ENCODE measurements at places on chromosomes 3 and 15. TPM values are rescaled to one million over a fixed set of nuclear protein-coding genes. Genes with fewer than 3 reads are reported as not detected.

DNA sequence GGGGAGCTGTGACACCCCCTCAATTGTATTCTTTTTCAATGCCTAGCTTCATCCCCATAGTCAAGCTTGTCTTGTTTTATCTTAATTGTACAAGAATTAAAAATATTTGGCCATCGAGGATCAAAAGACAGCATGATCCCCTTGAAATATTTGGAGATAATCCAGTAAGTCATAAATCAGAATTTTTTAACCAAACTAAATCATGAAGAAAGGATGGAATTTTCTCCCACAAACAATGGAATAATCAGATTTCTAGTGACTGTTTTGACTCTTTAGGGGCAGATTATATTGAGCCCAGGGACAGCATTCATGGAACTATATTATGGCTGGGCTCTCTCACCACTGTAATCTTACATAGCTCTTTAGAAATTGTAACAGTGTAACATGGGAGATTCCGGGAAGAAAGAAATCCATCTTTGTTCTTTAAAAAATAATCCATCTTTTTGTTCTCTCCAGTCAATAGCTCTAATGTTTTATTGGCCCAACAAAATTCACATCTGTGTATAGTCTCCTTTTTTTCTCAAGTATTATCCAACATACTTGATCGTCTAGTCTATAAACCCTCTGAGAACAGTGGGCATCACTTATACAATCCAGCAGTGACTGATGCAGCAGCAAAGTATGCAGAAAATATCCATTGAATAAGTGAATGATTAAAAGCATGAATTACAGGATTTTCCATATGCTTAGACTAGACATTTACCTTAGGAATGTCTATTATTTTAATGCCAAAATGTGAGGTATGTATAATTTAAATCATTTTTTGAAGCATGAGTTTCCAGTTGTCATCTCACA, 277.0 kb upstream of the PLSCR5 start:
- no peaks in the 10 kb centered on the region for H3K36me3 ChIP-seq
- DNase-seq = no peak
- H3K27me3 ChIP-seq = no peaks in the 10 kb centered on the region
- no peaks in the 10 kb centered on the region for H3K4me1 ChIP-seq
- H3K4me3 ChIP-seq = no peak overlapping the region

DNA sequence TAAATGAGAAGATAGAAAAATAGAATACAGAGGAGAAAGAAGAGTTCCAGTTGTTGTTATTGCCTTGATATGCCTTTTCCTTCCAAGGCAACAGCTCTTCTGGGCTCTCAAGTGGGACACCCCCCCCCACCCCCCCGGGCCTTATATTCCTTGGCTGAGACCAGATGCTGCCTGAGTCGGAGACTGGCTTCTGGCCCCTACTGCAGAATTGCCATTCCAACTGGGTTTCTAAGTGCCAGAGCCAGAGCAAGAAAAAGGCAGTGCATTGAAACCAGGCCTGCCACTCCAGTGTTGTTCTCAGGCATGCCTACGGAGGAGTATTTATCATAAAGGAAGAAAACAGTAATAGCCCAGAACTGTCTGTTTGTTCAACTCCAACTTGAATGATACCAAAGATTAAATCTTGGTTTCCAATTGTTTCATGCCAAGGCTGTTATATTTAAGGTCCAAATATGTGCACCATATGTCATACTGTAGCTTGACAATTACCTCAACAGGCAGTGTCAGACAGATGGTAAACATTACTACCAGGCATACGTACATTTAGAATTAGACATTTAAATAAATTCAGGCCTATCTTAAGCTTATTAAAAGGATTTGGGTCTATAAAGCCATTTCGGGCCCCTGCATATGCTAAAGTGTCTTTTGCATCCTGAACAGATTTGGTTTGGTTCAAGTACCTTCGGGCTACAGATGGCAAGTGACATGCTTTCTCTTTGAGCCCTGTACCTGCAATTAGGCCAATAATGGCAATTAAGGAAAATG, 209.9 kb upstream of the SEMA6D start:
- DNase-seq = no peak
- no peaks in the 10 kb centered on the region for H3K4me1 ChIP-seq
- no peak overlapping the region for H3K4me3 ChIP-seq
- H3K27ac ChIP-seq = no peak overlapping the region

- no peaks in the 10 kb centered on the region for H3K27me3 ChIP-seq
- no peaks in the 10 kb centered on the region for H3K36me3 ChIP-seq
- no peak for DNase-seq
- H3K27ac ChIP-seq = no peak overlapping the region
- no peak overlapping the region for H3K4me3 ChIP-seq
Measured at GRCh38 chr3:31157893-31158620, 263.6 kb upstream of the GADL1 start.

- no peak for DNase-seq
- no peaks in the 10 kb centered on the region for H3K27me3 ChIP-seq
- no peak overlapping the region for H3K27ac ChIP-seq
- no peaks in the 10 kb centered on the region for H3K4me1 ChIP-seq
- H3K36me3 ChIP-seq = no peaks in the 10 kb centered on the region
Measured at GRCh38 chr3:62859203-62859791, 15.9 kb downstream of the CADPS start.

GRCh38 chr3:119352034-119352609, 57.9 kb downstream of the ARHGAP31 start:
- no peaks in the 10 kb centered on the region for H3K27me3 ChIP-seq
- peaks cover 35% of the 10 kb centered on the region for H3K4me1 ChIP-seq
- DNase-seq = peak; percentile 56

DNA sequence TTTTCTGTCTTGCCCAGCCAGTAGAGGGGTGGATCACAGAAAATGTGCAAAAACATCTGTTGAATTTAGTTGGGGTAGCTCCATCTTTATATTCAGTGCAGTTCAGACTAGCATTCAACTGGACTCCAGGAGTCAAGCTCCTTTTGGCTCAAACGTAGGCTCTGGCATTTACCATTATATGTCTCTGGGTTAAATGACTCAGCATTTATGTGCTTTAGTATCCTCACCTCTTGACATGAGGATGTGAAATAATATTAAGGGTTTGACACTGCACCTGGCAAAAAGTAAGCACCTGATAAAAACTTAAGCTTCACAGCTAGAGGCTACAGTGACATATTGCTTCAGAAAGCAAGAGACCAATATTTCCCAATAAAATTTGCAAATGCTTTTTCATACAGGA, 14.8 kb downstream of the PRC1 start:
- H3K27me3 ChIP-seq = no peaks in the 10 kb centered on the region
- H3K36me3 ChIP-seq = no peaks in the 10 kb centered on the region
- H3K4me3 ChIP-seq = no peak overlapping the region
- no peak overlapping the region for H3K27ac ChIP-seq
- no peak for DNase-seq
- no peaks in the 10 kb centered on the region for H3K4me1 ChIP-seq

GRCh38 chr15:31481142-31481541, 154.5 kb downstream of the KLF13 start:
- no peak for DNase-seq
- H3K36me3 ChIP-seq = no peaks in the 10 kb centered on the region
- peaks cover 19% of the 10 kb centered on the region for H3K4me1 ChIP-seq
- H3K27me3 ChIP-seq = no peaks in the 10 kb centered on the region
- H3K27ac ChIP-seq = no peak overlapping the region
- no peak overlapping the region for H3K4me3 ChIP-seq

- no peaks in the 10 kb centered on the region for H3K4me1 ChIP-seq
- no peak overlapping the region for H3K4me3 ChIP-seq
- H3K36me3 ChIP-seq = no peaks in the 10 kb centered on the region
Measured at GRCh38 chr15:49860101-49860500, 239.3 kb downstream of the DTWD1 start.

ARPIN gene
- 0.27 TPM for total RNA-seq

CX3CR1 gene
- 66.6 TPM for total RNA-seq

NEO1 gene
- total RNA-seq = 4.4 TPM

Measured in naive thymus-derived CD4-positive, alpha-beta T cell (primary cell).